ENCODE measurements at places on chromosomes 7 and 10.

DNA sequence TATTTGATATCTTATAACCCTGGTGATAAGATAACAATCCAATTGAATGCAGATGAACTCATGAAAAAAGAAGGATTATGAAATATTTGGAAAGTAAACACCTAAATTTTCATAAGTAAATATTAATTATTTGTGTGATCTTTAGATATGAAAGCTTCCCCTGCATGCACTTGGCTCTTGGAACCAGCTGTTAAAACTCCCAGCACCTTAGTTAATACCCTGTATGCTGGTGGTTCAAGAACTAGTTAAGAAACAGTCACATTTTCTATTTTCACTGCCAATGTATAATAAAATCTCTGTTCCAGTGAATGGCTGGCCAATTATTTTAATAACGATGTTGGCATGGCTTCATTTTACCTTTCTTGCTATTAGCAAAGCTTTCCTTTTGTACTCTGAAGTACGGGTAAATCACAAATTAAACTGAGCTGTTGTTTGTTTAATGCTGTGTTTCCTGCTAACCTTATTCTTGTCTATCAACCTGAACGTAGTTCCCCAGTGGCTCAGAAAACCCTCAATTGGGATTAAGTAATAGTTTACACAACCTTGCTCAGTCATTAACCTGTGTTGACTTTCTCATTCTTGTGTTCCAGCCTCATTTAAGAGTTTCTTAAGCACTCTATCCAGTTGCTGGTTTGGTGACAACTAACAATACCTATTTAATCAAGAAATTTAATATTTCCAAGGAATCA lies 38.9 kb downstream of the MET start:
- DNase-seq = peak; percentile 93

DNA sequence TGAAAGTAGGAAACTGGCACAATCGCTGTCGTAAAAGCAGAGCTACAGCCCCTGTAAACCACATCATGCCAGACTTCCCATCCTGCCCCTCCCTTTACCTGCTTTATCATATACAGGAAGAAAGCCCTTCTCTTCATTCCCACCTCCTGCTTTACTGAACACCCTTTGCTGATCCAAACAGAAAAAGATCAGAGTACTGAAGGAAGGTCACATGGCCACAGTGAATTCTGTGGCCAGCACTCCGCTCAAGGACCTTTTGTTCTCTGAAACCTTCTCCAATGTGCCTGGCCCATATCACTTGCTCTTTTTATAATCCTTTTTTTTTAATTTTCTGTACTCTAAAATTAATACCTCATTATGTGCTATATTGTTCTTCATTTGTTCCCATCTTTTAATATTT lies 108.8 kb upstream of the LRGUK start:
- no peak for DNase-seq

- peak; percentile 8 for DNase-seq
Observed at GRCh38 chr10:660413-660969, 29.0 kb downstream of the DIP2C start.

GRCh38 chr7:152674860-152675758 lies 832 bp downstream of the XRCC2 start:
- peak; percentile 90 for DNase-seq

- DNase-seq = no peak
Observed at GRCh38 chr10:28396331-28396730, 93.5 kb upstream of the MPP7 start.

DNA sequence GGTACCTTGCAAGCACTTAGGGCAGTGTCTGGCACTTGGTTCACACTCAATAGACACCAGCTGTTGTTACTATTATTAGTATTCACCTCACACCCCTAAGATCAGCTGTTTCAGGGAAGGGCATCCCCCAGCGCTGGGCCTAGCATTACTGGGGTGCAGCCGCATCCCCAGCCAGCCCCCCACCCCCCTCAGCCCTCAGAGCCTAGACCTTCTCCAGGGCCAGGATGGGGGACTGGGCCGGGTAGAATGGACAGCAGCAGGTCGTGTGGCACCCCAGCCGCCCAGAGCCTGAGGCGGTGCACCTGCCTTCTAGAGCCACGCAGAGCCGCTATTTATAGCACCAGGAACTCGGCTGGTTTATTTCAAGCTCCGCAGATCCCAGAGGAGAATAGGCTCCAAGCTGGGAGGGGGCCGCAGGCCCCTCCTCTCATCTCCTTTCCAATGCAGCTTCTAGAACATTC lies 60.5 kb downstream of the GTF2IRD1 start:
- DNase-seq = peak; percentile 67

DNA sequence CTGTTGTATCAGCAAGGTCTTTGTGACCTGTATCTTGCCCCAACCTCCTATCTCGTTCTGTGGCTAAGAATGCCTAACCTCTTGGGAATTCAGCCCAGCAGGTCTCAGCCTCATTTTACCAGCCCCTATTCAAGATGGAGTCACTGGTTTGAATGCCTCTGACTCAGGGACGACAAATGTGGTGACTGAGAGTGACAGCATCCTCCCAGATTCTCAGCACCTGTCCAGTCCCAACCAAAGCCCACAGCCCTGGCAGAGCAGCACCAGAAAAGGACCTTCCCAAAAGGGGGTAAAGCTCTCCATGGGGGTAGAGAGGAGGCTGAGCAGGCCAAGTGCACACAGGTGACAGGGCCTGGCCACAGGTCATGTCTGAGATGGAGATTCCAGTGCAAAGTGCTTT lies 35.4 kb upstream of the GPAM start:
- no peak for DNase-seq

DNA sequence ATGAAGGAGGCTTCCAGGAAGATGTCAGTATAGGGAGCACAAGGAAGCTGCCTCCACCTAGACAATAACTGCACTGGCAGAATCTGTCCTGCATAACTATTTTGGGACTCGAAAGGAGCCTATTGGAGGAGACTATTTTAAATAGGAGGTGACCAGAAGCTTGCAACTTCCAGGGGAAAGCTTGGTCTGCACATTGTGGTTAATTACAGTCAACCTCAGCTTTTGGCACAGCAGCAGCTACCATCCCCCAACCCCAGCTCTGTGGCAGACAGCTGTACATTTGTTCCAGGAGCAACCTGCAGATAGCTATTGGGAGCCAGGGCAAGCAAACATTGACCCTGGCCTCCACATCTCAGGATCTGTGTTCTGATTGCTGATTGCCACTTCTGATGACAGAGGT lies 46.3 kb upstream of the NANOS1 start:
- peak; percentile 64 for DNase-seq

DNA sequence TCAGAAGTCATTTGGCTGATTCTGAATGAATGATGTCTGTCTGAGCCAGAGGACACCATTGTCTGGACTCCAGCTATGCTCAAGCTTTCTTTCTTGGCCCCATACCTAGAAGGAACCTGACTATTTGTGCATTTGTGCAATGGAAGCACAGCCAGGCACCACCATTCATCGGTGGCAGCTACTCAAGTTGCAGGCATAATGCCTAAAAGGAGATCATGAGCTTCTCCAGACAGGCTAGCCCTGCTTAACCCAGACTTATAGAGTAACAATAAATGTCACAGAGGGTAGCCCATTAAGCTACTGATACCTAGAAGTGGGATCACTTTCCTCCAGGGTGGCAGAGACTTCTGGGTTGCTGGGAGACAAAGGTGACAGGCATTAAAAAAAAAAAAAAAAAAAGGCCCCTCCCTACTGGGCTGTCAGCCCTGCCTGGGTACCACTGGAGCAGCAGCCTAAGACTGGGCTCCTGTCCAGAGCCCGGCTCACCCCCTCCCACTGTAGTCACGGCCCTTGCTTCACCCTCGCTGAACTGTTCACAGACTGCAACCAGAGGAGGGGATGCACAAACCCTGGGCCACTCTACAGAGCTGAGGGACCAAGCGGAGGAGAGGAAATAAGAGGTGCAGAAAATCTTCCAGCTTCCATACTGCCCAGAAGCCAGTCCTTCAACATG lies 75.4 kb upstream of the ATP6V0A4 start:
- no peak for DNase-seq

DNA sequence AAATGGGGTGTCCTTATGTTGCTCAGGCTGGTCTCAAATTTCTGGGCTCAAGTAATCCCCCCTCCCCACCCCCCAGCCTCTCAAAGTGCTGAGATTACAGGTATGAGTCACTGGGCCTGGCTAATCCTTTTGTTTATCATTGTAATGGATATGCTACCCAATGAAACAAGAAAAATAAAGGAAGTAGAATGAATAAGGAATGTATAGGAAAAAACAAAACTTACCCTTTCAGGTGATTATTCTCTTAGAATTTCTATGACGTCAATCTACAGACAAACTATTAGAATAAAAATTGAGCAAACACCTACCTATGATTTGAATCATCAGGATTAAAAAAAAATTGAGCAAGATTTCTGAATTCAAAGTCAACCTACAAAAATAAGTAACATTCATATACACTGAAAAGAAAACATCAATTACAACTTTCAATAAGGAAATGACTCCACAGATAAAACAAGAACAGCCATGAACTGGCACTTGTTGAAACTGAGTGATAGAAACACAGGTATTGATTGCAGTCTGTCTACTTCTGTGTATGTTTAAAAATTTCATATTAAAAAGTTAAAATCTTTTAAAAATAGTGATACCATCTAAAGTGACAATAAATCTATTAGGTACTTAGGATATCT lies 12.2 kb downstream of the ADAM12 start:
- DNase-seq = no peak

DNA sequence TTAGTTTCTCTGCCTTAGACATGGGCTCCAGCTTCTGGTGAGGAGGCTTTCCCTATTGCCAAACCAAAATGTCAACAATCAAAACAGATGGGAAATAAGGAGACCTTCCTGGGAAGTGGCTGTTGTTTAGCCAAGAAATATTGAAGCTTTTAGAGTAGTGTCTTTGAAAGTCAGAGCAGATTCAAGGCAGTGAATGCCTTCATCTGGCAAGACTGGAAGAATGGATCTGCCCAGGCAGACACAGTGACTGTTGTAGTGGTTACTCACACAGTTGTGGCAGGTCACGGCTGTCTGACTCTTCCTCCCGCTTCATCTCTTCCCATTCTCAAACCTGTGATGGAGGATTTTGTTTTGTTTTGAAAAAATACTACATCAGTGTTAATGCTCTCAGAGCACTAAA lies 154.1 kb upstream of the ADO start:
- DNase-seq = no peak

- DNase-seq = no peak
Observed at GRCh38 chr10:79397575-79398303, 47.7 kb downstream of the ZCCHC24 start.

DNA sequence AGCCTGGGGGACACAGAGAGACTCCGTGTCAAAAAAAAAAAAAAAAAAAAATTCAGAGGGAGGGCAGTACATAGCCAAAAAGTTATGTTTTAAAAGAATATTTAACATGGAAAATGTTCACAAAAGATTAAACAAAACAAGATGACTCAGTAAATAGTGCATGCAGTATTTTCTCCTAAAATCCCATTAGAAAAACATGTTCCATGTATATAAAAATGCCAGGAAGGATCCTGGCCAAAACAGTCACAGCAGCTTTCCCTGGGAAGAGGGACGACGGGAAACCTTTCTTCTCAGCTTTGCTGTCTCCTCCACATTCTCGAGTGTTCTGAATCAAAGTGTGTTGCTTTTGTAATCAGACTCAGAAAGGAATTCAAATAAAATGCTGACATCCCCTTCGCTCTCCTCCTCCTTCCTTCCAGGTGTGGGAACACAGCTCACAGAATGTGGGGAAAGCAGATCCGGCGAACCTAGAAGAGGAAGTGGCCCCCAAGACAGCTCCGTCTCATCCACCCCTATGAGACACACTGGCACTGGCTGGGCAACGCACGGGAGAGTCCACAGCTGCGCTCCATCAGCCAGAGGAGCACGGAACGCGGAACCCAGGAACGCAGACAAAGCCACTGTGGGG lies 139.4 kb downstream of the MAD1L1 start:
- no peak for DNase-seq

DNA sequence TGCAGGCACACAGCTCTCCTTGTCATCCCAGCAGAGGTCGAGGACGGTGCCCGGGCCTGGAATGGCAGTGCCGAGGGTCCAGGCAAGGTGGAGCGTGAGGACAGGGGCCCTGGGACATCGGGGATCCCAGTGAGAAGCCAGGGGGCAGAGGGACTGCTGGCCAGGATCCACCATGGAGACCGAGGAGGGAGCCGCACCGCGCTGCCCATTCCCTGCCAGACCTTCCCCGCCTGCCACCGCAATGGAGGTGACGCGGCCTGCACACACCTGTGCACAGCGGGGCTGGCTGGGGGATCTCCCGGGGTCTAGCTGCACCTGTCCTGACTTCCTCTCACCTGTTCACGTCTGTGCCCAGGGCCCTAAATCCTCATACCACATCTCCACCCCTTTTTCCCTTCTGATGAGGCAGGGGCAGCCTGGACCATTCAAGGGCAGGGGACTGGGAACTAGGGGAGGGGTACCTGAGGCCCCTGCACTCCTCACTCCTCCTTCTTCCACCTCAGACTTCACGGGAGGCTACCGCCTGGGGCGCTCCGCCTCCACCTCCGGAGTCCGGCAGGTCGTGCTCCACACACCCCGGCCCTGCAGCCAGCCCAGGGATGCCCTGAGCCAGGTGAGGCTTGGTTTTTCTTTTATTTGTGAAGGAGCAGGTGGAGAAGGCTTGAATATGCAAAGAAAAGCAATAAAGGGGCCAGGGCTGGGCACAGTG lies 6.9 kb downstream of the NYAP1 start:
- no peak for DNase-seq

GRCh38 chr10:96400465-96400864 lies 41.7 kb upstream of the OPALIN start:
- no peak for DNase-seq

Measured in NCI-H1092 treated with DMSO at 0.1 percent for 48 hours (cell line).